Activated CD4-positive, alpha-beta T cell treated with anti-CD3 and anti-CD28 coated beads, Interleukin-2, amount 50 U/mL, for 48 hours (primary cell): ENCODE measurements at places on chromosomes 5 and 9.

DNA sequence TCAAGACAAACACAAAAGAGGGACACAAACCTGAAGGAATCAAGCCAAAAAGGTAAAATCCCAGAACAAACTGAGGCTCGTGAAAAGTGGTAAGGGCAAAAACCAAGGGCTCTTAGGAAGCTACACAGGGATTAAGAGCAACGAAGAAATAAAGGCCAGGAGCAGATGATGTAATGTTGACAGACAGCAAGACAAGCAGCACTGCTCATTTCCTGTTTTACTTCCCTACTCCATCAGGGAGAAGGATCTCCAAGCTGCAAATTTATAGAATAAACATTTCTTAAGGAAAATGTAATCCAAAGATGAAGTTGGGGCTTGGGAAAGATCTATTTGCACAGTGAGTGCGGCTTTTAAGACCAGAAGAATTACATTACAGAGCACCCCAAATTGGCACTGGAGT, 182.3 kb upstream of the MAP1B start:
- no peak for DNase-seq

- DNase-seq, result no peak
Observed at GRCh38 chr5:157597277-157597676, 21.7 kb upstream of the ADAM19 start.

GRCh38 chr9:136732444-136733178, 10.1 kb downstream of the LCN10 start:
- no peak for DNase-seq

GRCh38 chr5:77845324-77845646, 69.1 kb upstream of the TBCA start:
- no peak for DNase-seq

GRCh38 chr5:14901462-14902051, 30.0 kb upstream of the ANKH start:
- no peak for DNase-seq

- DNase-seq, result peak; percentile 68
Observed at GRCh38 chr5:131634666-131634995, 398 bp downstream of the RAPGEF6 start.

DNA sequence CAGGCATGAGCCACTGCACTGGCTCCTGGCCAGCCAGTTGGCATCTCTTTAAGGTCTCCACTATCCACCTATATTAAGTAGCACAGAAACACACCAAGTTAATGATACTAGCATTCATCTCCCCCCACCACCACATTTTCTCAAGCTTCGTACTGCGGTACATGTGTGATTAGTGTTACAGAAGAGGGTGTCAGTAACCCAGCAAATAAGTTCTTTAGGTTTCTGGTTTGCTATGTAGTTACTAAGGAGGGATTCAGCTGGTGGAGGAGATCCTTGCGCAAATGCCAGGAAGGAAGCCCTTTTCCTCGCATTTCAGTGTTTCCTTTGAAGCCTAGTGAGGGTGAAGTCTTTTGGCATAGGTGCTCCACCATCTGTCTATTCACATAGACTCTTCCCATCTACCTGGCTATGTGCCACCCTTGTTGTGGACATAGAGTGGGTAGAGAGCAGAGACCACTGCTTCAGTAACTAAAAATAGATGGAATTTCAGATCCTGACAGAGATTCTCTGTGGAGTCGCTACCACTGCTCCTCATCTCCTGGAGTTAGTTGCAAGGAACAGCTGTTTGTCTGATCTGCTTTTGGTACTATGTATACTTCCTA, 16.7 kb downstream of the UBE2D2 start:
- DNase-seq, result no peak

DNA sequence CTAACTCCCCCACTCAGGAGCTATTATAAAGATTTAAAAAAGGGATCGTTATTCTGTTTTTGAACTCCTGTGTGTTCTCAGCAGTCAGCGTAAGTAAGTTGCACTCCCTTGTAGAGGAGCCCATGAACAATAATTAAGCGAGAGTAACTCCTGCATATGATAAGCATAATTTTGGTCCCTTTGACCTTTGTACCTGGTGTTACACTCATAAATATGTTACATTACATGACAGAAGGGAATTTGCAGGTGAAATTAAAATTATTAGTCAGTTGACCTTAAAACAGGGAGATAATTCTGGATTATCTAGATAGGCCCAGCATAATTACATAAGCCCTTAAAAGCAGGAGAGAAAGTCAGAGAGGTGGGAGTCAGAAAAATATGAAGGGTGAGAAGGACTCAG, 197.3 kb downstream of the KCTD16 start:
- no peak for DNase-seq

- DNase-seq, result no peak
Observed at GRCh38 chr5:59769041-59769360, 124.5 kb downstream of the PDE4D start.

DNA sequence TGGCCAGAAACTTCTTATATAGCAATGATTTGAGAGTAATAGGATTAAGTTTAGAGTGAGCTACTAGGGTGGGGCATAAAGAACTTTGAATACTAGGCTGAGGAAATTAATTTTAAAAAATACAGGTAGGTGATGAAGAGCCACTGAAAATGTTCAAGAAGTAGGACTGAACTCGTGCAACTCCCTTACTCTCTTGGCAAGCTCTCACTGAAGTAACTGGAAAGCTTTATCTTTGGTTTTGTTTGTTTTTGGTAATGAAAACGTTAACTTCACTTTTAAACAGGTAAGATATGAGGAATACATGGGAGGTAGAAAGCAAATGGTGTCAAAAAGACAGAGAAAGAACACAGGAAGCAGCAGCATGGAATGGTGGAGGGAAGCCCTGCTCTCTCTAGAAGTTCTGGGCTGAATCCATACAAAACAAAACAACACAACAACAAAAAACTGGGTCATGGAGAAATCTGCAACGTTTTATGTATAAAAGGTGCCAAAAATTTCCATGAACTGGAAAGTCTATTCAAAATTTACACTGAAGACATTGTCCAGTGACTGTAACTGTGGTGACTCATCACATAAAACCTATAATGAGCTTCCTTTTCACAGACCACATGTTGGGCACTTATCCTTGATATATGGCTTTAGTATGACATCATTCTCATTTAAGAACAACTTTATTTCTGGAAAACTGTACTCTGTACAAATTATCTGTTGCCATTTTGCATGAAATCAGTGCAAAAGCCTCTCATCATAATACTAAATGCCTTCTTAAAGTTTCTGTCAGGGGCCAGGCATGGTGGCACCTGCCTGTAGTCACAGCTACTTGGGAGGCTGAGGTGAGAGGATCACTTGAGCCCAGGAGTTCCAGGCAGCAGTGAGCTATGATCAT, 91.2 kb upstream of the CHD1 start:
- no peak for DNase-seq

DNA sequence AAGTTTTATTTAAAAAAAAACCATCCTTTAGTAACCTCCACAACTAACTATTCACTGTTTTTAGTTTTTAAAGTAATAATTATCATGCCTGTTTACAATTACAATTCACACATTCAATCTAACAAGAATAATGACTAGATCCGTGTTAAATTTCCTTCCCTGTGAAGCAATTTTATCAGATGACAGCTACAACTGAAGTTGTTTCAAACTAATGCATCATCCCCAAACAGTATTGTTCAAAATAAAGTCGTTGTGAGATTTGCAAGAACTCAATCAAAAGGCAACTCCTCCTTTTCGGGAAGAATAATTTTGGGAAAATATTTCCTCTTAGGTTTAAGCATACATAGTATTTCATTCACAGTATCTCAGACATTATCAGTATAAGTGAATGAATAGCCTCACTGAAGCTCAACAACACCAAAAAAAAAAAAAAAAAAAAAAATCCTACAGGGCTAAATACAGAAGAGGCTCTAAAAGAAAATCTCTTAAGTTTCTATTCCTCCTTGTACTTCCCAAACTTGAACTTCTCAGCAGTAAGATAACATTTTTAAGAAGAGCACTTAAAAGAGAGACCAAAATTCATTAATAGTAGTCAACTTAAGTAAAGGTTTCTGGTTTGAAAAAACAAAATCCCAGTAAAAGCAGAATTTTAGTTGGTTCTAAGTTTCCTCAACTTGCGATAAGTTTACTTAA, 9.4 kb downstream of the C9orf72 start:
- no peak for DNase-seq

DNA sequence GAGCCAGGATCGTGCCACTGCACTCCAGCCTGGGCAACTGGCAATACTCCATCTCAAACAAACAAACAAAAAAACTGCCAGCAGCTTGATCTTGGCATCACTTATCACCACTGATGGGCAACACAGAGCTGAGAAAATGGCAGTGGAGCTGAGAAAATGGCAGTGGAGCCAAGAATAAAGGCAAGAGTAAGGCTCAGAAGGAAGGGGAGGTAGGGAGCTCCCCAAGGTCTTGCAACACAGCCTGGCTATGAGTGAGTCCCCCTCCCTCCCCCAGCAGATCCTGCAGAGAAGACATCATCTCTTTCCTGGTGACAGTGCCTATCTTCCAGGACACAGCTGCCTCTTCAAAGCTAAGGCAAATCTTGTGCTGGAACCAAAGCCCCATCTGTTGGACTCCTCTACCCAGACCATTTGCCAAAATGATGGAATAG, 70.3 kb downstream of the UGCG start:
- DNase-seq, result no peak

GRCh38 chr9:120531683-120532300, 48.2 kb downstream of the CDK5RAP2 start:
- DNase-seq, result no peak

- no peak for DNase-seq
Observed at GRCh38 chr9:121852651-121853616, 201.5 kb downstream of the DAB2IP start.

DNA sequence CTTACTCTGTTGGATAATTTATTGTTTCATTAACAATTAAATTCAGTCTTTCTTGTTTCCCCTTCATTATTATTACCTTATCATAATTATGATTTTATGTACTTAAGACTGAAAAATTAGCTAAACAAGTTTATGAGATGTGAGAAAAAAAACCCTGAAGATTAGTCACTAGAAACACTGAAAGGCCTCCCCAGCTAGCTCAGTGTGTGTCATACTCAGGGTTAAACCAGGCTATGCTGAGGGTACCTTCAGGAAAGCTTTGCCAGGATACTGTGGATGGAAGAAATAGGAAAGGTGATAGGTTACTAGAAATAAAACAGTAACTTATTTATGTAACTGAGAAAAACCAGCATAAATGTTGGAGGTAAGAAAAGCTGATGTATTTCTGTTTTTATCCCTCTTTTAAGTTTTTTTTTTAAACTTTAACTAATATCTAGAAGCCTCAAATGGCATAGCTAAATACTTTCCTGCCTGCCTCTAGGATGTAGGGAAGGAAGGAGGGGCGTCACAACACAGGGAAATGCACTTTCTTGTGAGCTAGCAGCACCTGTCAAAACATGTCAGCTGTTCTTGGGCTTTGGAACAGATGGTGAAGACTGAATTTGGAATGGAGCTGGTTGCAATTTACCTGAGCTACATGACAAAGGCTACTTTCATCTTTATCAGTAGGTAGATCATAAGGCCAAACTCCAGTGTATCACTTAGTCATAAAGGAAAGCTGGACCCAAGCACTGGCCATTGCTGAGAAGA, 24.2 kb downstream of the NMRK1 start:
- DNase-seq, result no peak

DNA sequence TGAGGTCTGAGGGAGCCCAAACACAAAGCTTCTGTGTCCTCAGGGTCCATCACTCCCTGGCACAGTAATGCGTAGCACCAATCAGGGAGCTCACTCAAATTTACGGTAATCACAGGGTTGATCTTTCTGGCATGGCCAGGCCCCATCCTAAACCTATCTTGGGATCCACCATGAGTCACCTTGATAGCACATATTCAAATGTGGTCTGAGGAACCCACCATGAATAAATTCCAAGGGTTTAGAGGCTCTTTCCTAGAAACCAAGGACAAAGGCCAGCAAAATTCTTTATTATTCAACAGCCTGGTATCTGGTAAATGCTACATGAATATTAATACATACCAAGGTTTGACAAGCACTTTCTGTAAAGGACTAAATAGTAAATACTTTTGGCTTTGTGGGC, 254.5 kb downstream of the TLR4 start:
- no peak for DNase-seq

DNA sequence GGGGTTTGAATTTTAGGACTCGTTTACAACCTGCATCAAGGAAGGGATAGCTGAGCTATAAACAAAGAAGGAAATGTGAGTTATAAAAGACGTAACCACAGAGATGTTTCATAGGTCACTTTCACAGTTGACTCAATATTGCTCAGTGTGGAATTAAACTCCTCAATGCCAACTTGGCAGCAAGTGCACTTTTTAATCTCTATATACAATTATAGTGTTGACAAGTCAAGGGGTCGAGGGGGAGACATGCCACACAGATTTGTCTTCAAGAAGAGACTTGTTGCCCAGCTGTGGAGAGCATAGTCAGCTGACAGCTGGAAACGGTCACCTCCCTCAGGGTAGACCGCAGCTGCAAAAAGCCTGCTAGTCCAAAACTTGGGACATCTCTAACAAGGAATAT, 163.4 kb upstream of the DMAC1 start:
- no peak for DNase-seq

DNA sequence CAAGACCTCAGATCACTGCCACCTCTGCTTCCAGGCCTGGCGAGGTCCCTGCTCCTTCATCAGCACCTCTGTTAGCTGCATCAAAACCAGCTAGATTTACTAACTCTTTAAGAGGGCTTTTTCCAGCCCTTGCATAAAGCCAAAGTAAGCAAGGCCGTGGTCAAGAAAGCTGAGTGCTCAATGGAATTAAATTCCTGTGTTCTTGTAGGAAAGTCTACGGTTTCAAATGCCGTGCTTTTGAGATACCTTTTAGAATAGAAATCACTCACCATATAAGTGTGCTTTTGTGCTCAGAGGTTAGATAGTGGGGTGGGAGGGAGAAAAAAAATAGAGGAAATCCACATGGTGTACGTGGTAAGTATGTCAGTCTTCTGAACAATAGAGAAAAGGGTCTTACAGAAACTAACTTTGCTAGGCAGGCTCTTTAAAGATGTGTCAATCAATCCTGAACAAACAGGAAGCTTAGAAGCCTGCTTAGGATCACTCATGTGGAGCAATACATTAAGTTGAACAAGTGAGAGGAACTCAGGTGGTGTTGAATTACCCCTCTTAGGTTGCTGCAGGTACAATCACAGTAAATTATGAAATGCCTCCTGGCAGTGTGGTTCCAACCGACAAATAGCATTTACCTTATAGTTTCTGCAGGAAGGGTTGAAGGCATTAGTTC, 79.7 kb downstream of the SEMA6A start:
- no peak for DNase-seq

DNA sequence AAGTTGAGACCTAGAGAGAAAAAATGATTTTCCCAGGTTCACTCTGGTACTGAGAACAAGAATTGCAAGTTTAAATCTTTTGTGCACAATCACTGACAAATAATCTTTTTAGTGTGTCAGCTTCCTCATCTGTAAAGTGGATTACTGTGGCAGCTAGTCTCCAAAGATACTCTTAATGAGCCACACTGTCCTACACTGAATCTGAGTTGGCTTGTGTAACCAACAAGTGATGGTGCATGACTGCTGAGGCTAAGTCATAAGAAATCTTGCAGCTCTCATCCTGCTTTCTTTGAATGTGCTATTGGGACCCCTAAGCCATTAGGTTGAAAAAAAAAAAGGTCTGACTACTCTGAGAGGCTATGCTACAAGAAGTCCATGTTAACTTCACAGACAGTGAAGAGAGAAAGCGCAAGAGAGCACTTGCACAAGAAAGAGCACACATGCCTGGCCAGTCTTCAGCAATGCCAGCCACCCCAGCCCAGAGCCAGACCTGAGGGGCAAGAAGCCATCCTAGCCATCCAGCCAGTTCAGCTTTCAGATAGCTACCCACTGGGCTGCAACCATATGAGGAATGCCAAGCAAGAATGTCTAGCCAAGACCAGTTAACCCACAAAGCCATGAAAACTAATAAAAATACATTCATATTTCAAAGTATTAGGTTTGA, 419.4 kb downstream of the RAB3C start:
- DNase-seq, result no peak

GRCh38 chr5:74638970-74639806, 1.3 kb downstream of the ENC1 start:
- no peak for DNase-seq
